ENCODE measurements at places on chromosomes 2 and 18. TPM values are rescaled to one million over a fixed set of nuclear protein-coding genes. Genes with fewer than 3 reads are reported as not detected.

Gene DSG1
- total RNA-seq: not detected

Gene PLEKHH2
- 6.7 TPM for total RNA-seq

Gene KLHL30
- 0.07 TPM for total RNA-seq

Gene SP140
- 0.24 TPM for total RNA-seq

Gene CCDC85A
- total RNA-seq: 0.47 TPM

Gene SERPINB12
- total RNA-seq: not detected

Gene SULT1C4
- total RNA-seq: 2.1 TPM

Gene VWA3B
- not detected for total RNA-seq

Gene TCF23
- total RNA-seq: not detected

Gene B3GNT7
- 89.4 TPM for total RNA-seq

Gene STK11IP
- total RNA-seq: 28.1 TPM
